Dermis lymphatic vessel endothelial cell (primary cell): ENCODE measurements at places on chromosomes 1 and 21. TPM values are rescaled to one million over a fixed set of nuclear protein-coding genes. Genes with fewer than 3 reads are reported as not detected.

The TCHH gene
- under 0.01 and 0.11 TPM in 2 replicates for total RNA-seq

The ETV3L gene
- total RNA-seq, result not detected in 2 replicates

The OVAAL gene
- not detected in 2 replicates for total RNA-seq

The PAPPA2 gene
- total RNA-seq, result under 0.01 and 0.09 TPM in 2 replicates
